NCI-H526 treated with DMSO at 0.1 percent for 48 hours (cell line): ENCODE measurements at places on chromosomes 7 and 10.
A peak's percentile ranks its signal among the peaks of the same experiment; 100 is the strongest.

- DNase-seq, result no peak
These were observed 402.9 kb upstream of the FOXK1 start for GRCh38 chr7:4279216-4279615.

- peak; percentile 48 for DNase-seq
These were observed 220.0 kb downstream of the ARHGAP21 start for GRCh38 chr10:24503461-24504320.

- DNase-seq, result no peak
These were observed 13.6 kb downstream of the ENTPD7 start for GRCh38 chr10:99672884-99673283.

DNA sequence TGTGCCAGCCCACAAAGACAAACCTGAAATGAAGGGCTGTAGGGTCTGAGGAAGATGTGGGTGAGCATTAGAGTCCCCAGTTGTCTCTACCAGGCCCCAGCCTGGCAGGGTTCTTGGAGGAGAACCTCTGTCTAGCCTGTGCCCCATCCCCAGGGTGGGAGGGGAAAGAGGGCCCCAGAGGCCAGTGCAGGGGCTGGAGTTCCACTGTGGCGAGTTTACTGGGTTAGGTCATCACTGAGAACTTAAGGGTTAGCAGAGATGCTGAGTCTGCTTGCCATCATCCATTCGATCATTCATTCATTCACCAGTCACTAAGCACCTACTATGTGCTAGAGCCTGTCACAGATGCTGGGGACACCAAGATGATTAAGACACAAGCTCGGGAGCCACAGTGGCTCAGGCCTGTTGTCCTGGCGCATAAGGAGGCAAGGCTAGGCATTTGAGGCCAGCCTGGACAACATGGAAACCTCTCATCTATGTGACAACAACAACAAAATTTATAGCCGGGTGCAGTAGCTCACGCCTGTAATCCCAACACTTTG is 2.6 kb downstream of the ANKRD2 start:
- no peak for DNase-seq

DNA sequence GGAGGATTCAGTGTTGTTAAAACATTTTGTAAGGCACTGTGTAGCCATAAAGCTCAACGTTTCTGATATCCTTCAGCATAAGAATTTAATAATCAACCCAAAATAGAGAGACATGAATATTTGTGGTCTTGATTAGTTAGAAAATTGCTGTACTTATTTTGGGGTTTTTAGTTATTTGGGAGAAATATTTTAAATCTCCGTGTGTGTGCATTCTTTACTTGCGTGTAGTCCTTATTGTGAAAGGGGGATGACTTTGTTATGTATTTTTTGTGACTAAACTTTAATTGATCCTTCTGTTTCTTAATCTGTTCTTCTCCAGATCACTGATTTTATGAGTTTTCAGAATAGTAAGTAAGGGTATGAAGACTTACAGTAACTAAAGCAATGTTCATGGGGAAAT is 81.2 kb downstream of the ZNRF2 start:
- no peak for DNase-seq

DNA sequence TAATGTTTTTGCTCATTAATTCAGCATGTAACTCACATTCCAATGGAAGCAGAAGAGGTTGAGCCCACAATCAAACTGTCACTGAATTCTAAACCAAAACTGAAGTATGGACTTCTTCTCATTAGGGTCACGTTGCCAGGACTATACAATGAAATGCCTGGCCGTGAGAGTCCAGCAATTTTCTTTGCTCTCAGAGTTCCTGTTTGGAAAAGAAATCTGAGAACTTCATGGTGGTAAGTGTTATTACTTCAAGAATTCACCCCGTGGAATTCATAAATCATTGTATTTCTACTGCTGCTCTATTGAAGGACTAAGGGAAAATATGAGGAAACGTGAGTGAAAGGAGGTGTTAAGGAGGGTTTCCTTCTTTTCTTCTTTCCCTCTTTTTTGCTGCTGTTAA is 441.8 kb upstream of the AKR1E2 start:
- no peak for DNase-seq

- no peak for DNase-seq
These were observed 21.7 kb upstream of the ZNF365 start for GRCh38 chr10:62352356-62352970.

DNA sequence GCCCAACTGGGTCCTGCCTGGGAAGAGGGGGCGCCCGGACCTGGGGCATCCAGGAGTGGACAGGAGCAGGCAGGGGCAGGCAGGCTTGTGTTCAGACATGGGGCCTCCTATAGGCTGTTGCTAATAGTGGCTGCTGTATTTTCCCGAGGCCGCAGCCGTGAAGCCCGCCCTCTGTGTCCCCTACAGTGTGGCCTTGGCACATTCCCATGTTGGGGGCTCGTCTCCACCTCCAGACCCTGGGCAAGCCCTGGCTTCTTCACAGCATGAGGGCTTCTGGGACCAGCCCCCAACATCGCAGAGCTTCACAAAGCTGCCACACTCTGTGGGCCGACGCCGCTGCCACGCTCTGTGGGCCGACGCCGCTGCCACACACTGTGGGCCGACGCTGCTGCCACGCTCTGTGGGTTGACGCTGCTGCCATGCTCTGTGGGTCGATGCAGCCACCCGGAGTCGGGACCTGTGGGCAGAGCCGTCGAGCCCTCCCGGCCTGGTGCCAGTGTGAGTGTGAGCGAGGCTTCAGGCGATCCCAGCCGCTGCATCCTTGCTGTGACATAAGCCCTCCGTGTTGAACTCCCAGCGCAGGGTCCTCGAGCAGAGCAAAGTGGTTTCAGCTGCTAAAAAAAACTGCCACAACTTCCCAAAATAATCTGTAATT is 109.0 kb downstream of the INPP5A start:
- DNase-seq, result no peak

DNA sequence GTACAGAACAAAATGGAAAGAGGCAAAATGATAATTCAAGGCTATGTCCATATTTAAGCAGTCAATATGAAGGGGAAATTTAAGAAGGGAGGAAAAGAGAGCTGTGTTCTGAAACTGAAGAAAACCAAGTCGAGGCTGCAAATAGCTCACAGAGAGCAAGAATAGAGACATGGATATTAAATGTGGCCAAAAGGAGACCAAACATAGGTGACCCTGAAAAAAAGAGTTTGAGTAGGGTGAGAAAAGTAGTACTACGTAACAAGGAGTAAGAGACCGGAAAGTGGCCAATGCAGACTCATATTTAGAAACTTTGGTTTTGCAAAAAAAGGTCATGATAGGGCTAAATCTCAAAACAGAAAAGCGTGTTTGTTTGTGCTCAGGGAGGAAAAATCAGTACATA is 84.6 kb downstream of the GNAT3 start:
- DNase-seq, result no peak

DNA sequence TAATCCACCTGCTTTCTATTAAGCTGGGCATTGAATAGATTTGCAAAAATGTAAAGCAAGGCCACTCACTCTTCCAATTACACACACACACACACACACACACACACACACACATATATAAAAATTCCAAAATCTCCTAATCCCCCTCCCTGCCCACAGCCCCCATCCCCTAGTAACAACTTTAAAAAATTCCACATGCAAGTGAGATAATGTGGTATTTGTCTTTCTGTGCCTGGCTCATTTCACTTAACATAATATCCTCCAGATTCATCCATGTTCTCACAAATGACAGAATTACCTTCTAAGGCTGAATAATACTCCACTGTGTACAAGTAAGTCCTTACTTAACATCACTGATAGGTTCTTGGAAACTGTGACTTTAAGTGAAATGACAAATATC is 24.2 kb downstream of the SH2D4B start:
- DNase-seq, result no peak

- no peak for DNase-seq
These were observed 127.3 kb downstream of the SEMA3C start for GRCh38 chr7:80791509-80791929.

- DNase-seq, result no peak
These were observed 608.6 kb downstream of the GATA3 start for GRCh38 chr10:8663131-8663530.

DNA sequence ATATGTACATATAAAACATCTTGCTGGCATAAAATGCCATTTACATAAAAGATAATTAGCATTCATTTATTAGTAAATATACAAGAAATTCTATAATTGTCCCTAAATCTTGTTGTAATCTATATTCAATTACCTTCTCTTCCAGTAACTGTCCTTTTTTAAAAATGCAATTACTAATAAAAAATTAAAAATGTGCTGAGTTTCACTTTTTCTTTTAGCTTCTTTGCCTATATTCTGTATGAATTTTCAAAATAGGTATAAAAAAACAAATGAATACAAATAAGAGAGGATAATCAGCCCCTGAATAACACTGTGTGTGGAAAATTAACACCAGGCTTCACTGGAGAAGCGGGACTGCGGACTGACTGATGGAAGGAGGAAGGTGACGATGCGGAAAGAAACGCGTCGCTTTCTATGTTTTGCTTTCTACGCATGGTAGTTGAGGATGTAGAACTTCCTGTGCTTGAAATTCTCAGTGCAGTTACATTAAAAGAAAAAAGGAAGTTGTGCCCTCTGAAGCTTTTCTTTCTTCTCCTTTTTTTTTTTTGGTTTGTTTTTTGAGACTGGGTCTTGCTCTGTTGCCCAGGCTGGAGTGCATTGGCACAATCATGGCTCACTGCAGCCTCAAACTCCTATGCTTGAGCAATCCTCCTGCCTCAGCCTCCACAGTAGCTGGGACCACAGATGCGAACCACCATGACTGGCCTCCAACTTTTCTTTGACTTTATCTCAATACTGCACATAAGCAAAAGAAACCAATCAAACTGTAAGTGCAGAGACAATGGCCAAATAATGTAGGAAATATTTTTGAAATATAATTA is 7.4 kb upstream of the ZMYND11 start:
- no peak for DNase-seq

DNA sequence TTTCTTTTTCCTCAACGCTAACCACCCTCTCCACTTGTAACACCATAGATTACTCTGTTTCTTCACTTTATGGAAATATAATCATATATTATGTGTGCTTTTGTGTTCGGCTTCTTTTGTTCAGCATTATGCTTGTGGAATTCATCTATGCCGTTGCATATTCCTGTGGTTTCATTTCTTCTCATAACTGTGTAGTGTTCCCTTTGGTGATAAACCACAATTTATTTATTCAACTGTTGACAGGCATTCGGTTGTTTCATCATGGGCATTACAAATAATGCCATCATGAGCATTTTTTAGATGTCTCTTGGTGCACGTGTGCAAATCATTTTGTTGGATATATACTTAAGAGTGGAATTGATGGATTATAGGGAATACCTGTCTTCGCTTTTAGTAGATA is 12.1 kb downstream of the AVL9 start:
- DNase-seq, result no peak

- no peak for DNase-seq
These were observed 969 bp downstream of the SLC35G1 start for GRCh38 chr10:93894516-93895378.

- DNase-seq, result no peak
These were observed 109.4 kb upstream of the GPR26 start for GRCh38 chr10:123556736-123557135.

DNA sequence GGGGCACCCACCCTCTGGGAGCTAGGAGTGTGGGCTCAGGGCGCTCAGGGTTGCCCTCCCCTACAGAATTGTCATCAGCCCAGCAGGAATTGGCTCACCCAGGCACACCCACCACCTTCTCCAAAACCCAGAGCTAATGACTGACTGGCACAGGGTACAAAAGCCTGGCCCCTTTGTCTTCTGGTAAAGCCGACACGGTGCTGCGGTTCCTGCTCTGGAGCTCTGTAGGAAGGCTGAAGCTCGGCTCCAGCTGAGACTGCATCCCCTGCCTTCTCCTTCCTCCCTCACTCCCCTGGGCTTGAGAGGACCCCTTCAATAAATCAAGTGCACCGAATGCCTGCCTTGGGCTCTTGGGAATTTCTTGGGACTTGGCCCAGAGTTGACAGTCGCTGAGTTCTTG is 117.9 kb upstream of the EEPD1 start:
- DNase-seq, result no peak

DNA sequence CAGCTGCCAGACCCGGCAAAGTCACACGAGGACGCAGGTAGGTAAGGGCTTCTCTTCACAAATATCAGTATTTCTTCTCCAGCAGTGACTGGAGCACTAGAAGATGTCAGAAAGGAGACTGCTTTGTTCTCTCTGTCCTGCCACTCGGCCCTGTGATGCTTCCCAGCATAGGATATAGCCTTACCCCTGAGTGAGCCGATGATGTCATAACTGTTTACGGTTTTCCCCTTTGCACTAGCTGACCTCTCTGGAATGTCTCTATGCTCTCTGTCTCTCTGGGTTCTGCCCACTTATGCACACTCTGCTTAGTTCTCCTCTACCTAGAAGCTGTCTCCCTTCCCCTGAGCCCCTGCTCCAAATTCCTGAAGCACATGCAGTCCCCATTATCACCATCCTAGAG is 167.5 kb upstream of the PODXL start:
- DNase-seq, result no peak

DNA sequence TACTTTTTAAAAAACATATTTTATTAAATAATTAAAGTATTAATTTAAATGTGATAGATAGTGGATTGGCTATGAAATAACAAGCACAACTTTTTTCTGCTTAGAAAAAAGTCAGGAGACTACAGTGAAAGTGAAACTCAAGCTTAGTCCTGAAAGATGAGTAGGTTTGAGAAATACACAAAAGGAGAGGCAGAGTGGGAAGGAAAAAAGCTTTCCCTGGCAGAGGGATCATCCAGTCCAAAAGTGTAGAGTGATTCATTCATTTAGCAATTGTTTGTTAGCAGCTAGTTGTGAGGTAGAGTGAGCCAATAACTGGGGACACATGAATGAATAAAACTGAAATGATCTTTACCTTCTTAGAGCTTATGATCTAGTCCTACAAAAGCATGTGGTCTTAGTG is 93.5 kb downstream of the FOXP2 start:
- no peak for DNase-seq

GRCh38 chr10:75229971-75230370 is 5.8 kb downstream of the COMTD1 start:
- DNase-seq, result no peak

DNA sequence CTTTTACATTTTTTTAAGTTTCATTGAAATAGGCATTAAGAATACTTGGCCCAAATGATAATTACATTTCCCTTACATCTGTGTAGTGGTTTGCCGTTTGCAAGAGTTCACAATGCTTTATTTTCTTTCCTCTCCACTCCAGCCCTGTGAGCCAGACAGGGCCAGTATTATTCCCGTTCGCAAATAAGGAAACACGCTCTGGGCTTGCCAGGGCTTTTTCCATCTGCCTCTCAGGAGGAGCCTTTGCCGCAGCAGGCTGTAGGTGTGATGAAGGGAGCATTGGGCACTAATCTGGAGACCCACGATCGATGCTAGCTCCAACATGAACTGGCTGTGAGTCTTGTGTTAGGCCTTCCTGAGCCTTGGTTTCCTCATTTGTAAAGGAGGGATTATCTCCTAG is 154.4 kb downstream of the GALNT17 start:
- DNase-seq, result no peak

- DNase-seq, result no peak
These were observed 29.8 kb downstream of the DIP2C start for GRCh38 chr10:659688-660141.
